ENCODE measurements at places on chromosomes 1 and 21.
A peak's percentile ranks its signal among the peaks of the same experiment; 100 is the strongest.

DNA sequence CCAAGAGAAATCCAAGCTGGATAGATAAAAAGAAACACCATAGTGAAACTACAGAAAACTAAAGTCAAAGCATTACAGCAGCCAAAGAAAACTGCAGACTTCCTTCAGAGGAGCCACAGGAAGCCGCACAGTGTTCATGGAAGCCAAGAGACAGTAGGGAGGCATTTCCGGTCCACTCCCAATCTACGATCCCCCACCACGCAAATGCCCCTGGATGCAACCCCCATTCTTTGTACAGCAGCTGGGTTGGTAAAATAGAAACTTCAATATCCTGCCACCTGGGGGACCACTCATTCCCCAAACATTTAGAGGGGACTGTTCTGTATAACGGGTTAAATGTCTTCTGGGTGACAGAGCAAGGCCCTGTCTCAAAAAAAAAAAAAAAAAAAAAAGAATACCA lies 43.9 kb upstream of the TSPEAR start:
- H3K27ac ChIP-seq = no peak overlapping the region
- H3K36me3 ChIP-seq = peaks cover 25% of the 10 kb centered on the region
- DNase-seq = no peak
- H3K4me1 ChIP-seq = peaks cover 2% of the 10 kb centered on the region
- H3K4me3 ChIP-seq = no peak overlapping the region

DNA sequence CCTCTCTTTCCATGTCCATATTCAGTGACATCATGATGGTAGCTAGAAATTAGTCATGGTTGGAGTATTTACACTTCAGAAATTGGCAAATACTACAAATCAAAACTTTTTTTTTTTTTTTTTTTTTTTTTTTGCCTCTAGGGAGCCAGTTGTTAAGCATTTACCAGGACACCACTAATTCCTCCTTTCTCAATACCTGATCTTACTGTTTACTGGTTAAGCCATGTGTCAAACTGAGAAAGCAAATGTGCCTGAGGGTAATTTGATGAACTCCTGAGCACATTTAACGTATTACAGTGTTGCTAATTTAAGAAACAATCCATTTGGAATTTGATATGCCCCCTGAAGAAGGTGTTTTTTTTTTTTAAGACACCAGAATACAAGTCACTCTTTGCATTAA lies 94.4 kb downstream of the DNM3 start:
- no peaks in the 10 kb centered on the region for H3K36me3 ChIP-seq
- no peak overlapping the region for H3K27ac ChIP-seq
- H3K4me3 ChIP-seq = no peak overlapping the region
- no peaks in the 10 kb centered on the region for H3K27me3 ChIP-seq
- DNase-seq = no peak

GRCh38 chr1:247115545-247115944 lies 11.4 kb upstream of the ZNF669 start:
- peaks cover 2% of the 10 kb centered on the region for H3K36me3 ChIP-seq
- peaks cover 13% of the 10 kb centered on the region for H3K4me1 ChIP-seq
- peaks cover 14% of the 10 kb centered on the region for H3K27me3 ChIP-seq
- H3K27ac ChIP-seq = no peak overlapping the region
- H3K4me3 ChIP-seq = no peak overlapping the region
- DNase-seq = no peak

DNA sequence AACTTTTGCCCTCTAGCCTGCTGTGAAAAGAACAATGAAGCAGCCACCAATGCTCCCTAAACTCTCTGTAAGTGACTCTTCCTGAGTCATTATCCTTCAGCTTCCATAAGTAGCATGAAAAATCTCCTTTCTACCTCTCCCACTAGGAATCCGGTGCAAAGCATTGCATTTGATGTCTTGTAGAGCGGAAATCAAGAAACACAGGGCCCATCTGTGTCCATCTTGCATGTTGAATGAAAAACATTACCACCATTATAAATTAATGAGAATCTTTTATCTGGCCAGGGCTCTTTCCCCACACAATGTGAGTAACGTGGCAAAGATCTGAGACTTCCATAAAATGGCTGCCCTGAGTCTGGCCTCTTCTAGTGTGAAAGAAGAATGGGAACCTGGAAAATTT lies 324.4 kb downstream of the ADGRL2 start:
- no peaks in the 10 kb centered on the region for H3K27me3 ChIP-seq
- no peaks in the 10 kb centered on the region for H3K36me3 ChIP-seq

DNA sequence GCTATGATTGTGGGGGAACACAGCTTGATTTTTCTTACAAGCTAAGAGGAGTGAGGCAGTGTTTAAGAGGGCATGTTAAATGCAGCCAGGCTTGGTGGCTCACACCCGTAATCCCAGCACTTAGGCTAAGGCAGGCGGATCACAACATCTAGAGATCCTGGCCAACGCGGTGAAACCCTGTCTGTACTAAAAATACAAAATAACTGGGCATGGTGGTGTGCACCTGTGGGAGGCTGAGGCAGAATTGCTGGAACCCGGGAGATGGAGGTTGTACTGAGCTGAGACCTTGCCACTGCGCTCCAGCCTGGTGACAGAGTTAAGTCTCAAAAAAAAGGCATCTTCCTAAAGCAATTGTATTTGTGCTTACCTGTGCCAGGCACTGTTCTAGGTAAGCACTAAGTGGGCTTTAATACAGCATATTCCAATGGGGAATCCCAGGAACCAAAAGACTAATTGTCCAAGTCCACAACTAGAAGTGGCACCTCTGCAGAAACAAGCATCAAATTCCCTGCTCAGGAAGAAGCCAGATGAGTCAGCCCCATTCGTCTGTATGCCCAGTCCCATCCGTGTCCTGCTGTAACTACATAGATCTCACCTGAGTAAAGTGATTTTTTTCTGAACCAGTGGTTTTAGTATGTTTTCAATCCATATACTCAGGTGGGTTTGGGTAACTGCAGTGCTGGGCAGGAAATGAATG lies 4.6 kb downstream of the RCC1 start:
- peak overlapping the region; percentile 100 for H3K27ac ChIP-seq
- H3K36me3 ChIP-seq = peaks cover 91% of the 10 kb centered on the region
- peak overlapping the region; percentile 96 for H3K4me3 ChIP-seq
- H3K27me3 ChIP-seq = no peaks in the 10 kb centered on the region

DNA sequence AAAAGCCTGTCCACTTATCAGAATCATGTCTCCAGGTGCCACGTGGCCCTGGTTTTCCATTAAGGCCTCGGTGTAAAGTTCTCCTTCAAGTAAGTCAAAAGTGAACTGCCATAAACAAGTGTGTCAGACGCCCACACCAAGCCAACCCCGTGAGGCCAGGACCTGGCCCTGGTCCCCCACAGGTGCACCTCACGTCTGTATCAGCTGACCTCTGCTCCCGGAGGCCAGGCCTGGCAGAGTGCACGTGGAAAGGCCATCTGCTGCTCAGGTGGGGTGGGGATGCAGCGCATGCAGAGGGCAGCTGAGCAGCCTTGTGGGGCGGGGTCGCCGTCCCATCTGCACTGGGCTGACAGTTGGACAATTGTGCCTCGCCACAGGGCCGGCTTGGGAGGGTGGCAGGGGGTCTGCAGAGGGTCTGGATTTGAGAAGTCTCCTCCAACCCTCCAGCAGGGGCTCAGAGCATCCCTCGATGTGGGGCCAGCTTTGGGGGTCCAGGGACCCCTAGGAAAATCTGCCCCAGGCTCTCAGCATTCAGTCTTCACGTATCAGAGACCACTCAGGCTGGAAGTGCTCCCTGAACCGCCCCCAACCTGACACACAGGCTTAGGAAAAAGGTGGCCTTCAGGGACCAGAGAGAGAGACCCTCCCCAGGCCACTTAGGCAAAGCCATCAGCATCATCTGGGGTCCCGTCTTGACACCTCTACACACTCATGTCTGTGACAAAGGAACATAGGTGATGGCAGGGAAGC lies 3.0 kb downstream of the SLC19A1 start:
- H3K36me3 ChIP-seq = peaks cover 8% of the 10 kb centered on the region
- H3K4me1 ChIP-seq = peaks cover 45% of the 10 kb centered on the region
- H3K27me3 ChIP-seq = no peaks in the 10 kb centered on the region
- DNase-seq = no peak
- H3K27ac ChIP-seq = peak overlapping the region; percentile 14

DNA sequence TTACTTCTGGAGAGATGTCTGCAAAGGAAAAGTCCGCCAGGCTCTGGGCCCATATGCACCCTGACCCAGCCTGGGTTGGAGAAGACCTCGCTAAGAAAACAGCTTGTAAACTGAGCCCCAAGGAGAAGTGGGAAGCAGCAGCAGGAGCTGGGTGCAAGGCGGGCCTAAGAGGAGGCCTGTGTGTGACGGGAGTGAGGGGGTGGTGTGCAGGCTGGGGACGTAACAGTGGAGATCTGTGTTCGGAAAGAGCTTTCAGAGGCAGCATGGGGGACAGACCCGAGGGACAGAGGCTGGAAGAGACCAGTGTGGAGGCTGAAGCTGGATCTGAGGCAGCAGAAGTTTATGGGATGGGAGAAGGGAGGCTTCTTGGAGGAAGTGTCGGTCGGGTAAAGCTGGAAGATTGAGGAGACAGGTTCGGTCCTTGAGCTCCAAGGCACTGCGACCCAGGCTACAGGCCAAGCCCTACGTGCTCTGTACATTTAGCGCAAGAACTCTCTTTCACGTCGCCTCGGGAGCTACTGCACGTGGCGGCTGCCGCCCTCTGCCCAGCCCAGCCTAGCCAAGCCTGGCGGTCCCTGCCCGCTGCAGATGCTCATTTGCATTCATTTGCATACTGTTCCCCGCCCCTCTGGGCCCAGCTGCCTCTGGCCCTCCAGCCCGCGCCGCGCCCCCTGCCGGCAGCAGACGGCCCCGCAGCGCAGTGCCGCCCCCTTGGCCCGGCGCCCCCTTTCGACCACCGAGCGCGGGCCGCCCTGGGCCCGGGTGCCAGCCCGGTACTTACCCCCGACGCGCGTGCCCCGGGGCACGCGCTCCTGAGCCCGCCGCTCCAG lies 6.3 kb downstream of the HPCA start:
- H3K27me3 ChIP-seq = peaks cover 72% of the 10 kb centered on the region
- peak overlapping the region; percentile 73 for H3K4me3 ChIP-seq
- no peak for DNase-seq
- H3K4me1 ChIP-seq = peaks cover 16% of the 10 kb centered on the region
- peak overlapping the region; percentile 74 for H3K27ac ChIP-seq
- peaks cover 5% of the 10 kb centered on the region for H3K36me3 ChIP-seq

DNA sequence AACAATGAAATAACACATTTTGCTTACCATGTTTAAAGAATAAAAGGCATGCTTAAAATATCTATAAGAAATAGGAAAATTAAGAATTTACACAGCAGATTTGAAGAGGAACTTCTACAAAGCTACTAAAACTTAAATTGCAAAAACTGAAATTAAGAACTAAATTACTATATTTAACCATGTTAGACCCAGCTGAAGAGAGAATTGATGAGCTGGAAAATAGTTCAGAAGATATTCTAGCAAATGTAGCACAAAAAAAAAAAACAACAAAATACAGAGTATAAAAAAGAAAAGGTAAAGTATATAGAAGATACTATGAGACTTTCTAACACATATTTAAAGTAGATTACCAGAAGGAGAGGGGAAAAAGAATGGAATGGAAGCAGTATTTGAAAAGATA lies 82.8 kb upstream of the ST6GALNAC5 start:
- H3K4me1 ChIP-seq = no peaks in the 10 kb centered on the region
- no peak for DNase-seq
- H3K36me3 ChIP-seq = peaks cover 2% of the 10 kb centered on the region
- no peak overlapping the region for H3K27ac ChIP-seq
- no peaks in the 10 kb centered on the region for H3K27me3 ChIP-seq
- no peak overlapping the region for H3K4me3 ChIP-seq

Measured in stimulated activated naive B cell treated with anti-CD40 and anti-IgM and Interleukin-4, amounts not matched to agents 10 μg/mL and 1 μg/mL and 100 μg/mL, for 72 hours (primary cell).